Endothelial cell of umbilical vein (primary cell): ENCODE measurements at places on chromosomes 16 and 17. TPM values are rescaled to one million over a fixed set of nuclear protein-coding genes. Genes with fewer than 3 reads are reported as not detected.

Gene ZNF688
- 10.5 and 10.9 TPM in 2 replicates for total RNA-seq

Gene CCT6B
- total RNA-seq = 0.78 and 1.6 TPM in 2 replicates

Gene GGA3
- total RNA-seq = 39.2 and 62.9 TPM in 2 replicates

Gene SLC5A10
- total RNA-seq = not detected in 2 replicates

Gene CCDC154
- 0.25 and 0.75 TPM in 2 replicates for total RNA-seq

Gene MYOCD
- total RNA-seq = not detected in 2 replicates

GRCh38 chr17:4436846-4437245 lies 3.1 kb downstream of the SPNS3 start:
- H3K4me3 ChIP-seq = no peak overlapping the region
- peaks cover 7% of the 10 kb centered on the region for H3K4me1 ChIP-seq
- H3K27ac ChIP-seq = no peak overlapping the region
- no peak for DNase-seq

GRCh38 chr16:79213214-79213613 lies 387.3 kb downstream of the MAF start:
- no peaks in the 10 kb centered on the region for H3K27me3 ChIP-seq
- no peak overlapping the region for H3K27ac ChIP-seq
- no peak overlapping the region for H3K4me3 ChIP-seq
- no peaks in the 10 kb centered on the region for H3K36me3 ChIP-seq

DNA sequence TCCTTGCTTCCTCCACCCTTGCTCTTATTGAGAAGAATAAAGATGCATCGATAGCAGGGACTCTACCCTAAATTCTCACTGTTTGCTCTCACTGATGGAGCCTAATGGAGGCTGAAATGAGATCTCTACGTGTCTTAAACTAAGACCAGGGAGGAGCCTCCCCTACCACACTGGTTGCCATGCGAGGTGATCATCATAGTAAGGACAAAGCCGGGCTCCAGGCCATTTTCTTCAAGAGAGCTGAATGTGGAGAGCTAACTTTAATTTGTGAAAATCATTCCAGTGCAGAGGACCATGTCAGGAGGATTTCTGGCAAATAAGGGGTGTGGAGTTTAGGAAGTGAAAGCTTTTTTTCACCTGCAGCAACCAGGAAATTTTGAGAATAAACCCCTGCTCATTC lies 5.6 kb downstream of the CDH11 start:
- DNase-seq = no peak
- H3K4me1 ChIP-seq = peaks cover 22% of the 10 kb centered on the region
- H3K27me3 ChIP-seq = no peaks in the 10 kb centered on the region
- no peak overlapping the region for H3K27ac ChIP-seq
- H3K4me3 ChIP-seq = no peak overlapping the region

DNA sequence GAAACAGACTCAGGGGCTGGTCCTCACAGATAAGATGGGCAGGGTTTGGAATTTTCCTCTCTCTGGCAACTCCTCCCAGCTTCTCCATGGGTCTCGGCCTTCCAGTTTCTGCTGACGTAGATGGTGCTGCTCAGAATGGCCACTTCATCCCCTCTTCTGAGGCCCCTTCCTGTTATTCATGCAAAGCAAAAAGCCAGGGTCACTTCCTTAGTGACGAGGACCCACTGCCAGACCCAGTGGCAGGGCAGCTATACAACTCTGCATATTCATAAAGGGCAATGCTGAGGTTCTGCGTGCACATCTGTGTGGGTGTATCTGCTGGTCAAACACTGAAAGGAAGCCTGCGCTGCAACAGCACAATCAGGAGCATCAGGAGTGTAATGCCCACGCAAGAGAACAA lies 108.8 kb downstream of the WSCD1 start:
- H3K4me1 ChIP-seq = peaks cover 19% of the 10 kb centered on the region
- no peak overlapping the region for H3K4me3 ChIP-seq
- DNase-seq = peak; percentile 98
- H3K27ac ChIP-seq = peak overlapping the region; percentile 75

DNA sequence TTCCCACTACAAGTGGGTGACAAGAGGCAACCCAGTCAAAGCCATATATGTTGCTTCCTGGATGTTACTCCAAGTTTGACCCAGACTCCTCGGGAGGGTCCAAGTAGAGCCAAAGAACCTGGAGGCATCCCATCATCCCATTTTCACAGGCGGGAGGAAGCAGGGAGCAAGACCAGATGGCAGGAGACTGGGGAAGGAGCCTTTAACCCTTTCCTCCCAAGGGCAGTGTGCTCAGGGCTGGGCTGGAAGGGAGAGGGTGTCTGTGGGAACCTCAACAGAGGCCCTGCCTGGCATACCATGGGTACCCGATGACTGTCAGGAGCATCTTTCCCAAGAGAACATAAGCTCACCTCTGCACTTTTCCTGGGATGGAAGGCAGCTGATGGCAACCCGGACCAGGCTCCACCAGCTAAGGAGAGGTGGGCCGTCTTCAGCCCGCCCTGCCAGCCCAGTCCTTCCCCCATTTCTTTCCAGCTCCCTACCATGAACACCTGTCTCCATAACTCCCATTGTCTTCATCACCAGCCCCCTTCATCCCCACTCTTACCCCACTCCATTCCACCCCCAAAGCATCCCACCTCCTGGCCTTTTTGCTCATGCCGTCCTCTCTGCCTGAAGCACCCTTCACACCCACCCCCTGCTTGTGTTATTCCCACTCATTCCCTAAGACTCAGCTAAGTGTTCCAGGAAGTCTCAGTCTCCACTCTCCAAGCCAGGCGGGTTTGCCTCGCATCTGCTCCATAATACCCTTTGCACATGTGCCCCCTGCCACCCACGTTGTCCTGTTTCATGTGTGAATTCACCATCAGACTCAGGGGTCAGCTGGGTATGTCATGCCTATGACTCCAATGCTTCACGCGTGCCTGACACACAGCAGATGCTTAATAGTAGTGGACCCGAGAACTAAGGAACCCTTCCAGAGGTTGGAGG lies 5.9 kb upstream of the SLC16A5 start:
- H3K4me1 ChIP-seq = peaks cover 25% of the 10 kb centered on the region
- no peaks in the 10 kb centered on the region for H3K27me3 ChIP-seq
- no peak overlapping the region for H3K27ac ChIP-seq
- H3K4me3 ChIP-seq = no peak overlapping the region
- DNase-seq = no peak

DNA sequence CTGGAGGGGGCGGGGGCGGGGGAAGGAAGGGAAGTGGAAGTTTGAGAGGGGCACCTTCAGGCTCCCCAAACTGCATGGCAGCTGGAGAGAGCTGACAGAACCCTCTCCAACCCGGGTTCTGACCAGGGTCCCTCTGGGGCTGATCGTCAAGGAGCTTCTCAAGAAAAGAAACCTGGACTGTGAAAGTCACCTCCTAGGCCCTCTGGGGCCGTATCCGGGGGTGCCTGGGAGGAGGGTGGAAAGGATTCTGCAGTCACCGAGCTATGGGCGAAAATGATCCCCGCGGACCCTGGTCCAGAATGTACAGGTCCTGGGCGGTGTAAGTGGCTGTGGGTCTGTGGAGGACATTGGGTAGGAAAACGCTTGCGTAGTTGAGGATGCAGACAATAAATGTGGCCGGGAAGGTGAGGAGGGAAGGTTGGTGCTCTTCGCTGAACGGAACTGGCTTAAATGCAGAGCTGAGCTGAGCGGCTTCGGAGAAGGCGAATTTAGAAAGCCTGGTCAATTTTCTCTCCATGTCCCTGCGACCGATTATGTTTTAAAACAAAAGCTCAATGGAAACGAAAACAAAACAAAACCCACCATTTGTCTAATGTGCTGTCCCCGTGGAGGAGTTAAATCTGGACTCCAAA lies 3.6 kb upstream of the LHX1 start:
- no peak for DNase-seq
- no peak overlapping the region for H3K27ac ChIP-seq
- H3K4me3 ChIP-seq = no peak overlapping the region

DNA sequence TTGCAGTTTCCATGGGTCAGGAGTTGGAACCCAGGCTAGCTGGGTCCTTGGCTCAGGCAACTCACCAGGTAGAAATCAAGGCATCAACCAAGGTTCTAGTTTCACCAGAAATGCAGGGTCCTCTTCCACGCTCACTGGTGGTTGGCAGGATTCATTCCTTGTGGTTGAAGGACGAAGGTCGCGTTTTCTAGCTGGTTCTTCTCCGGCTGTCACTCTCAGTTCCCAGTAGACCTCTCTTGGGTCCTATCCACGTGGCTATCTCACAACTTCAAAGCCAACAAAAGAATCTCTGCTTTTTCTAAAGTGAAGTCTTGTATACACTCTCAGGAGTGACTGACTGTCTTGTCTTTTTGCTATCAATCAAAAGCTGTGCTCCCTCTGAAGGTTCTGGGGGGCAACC lies 146.3 kb upstream of the NOL11 start:
- H3K27me3 ChIP-seq = no peaks in the 10 kb centered on the region
- no peaks in the 10 kb centered on the region for H3K36me3 ChIP-seq
- no peak for DNase-seq
- H3K4me3 ChIP-seq = no peak overlapping the region
- no peaks in the 10 kb centered on the region for H3K4me1 ChIP-seq

DNA sequence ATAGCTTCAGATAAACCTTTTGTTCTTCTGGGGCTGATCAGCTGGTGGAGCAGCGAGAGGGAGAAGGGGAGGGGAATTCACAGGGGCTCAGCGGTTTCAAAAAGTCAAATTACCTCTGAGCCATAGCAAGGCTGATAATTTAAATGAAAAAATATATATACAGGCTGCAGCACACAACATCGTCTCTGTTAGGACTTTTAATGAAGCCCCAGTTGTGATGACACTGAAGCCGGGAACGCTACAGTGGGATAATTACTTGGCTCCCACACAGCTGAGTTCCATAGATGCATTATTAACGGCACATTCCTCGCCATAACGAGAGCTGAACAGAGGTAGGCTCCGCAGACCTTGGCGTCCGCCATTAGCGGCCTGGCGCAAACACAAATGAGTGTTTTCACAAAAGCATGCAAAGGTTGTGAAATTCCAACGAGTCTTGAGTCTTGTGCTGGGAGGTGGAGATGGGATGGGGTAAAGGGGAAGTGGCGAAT lies 216.0 kb downstream of the C16orf78 start:
- DNase-seq = no peak
- no peaks in the 10 kb centered on the region for H3K27me3 ChIP-seq
- H3K27ac ChIP-seq = no peak overlapping the region
- H3K4me3 ChIP-seq = no peak overlapping the region
- H3K36me3 ChIP-seq = no peaks in the 10 kb centered on the region
- no peaks in the 10 kb centered on the region for H3K4me1 ChIP-seq

- H3K4me1 ChIP-seq = no peaks in the 10 kb centered on the region
- no peak for DNase-seq
- H3K27ac ChIP-seq = no peak overlapping the region
- no peaks in the 10 kb centered on the region for H3K36me3 ChIP-seq
- H3K27me3 ChIP-seq = no peaks in the 10 kb centered on the region
These were observed 60.2 kb downstream of the EMP2 start for GRCh38 chr16:10519929-10520868.

- H3K4me3 ChIP-seq = no peak overlapping the region
- no peaks in the 10 kb centered on the region for H3K27me3 ChIP-seq
- no peaks in the 10 kb centered on the region for H3K36me3 ChIP-seq
- H3K27ac ChIP-seq = no peak overlapping the region
These were observed 23.0 kb upstream of the NSRP1 start for GRCh38 chr17:30093463-30094147.

- H3K27me3 ChIP-seq = peaks cover 78% of the 10 kb centered on the region
- H3K27ac ChIP-seq = no peak overlapping the region
- H3K4me3 ChIP-seq = no peak overlapping the region
- H3K36me3 ChIP-seq = no peaks in the 10 kb centered on the region
These were observed 3.7 kb upstream of the CBX8 start for GRCh38 chr17:79800325-79801155.

DNA sequence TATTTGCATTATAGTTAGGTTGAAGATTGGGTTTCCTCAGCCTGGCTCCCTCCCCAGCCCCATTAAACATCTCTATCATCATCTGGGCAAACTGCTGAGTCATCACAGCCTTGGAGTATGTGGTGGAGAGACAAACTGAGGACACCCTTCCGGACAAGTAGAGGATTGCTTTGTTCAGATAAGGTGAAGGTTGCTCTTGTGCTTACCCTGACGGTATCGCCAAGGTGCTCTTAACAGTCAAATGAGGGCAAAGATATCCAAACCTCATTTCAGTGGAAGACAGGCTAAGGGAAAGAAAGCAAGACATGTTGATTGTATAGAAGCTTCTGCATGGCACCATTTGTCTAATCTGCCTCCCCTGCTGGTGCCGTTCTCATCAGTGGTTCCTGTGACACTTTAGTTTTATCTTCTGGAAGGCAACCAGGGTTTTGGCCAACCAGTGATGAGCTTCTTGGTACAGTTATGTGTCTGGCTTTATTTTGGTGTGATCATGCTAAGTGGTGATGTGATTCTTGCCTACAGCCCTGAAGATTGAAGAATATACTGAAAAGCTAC lies 56.9 kb upstream of the LGALS9 start:
- H3K4me3 ChIP-seq = no peak overlapping the region
- no peak overlapping the region for H3K27ac ChIP-seq
- DNase-seq = no peak
- H3K36me3 ChIP-seq = no peaks in the 10 kb centered on the region
- H3K4me1 ChIP-seq = peaks cover 15% of the 10 kb centered on the region
